Left renal pelvis (tissue), 4 donors: ENCODE measurements at places on chromosomes 2 and 18. TPM values are rescaled to one million over a fixed set of nuclear protein-coding genes. Genes with fewer than 3 reads are reported as not detected.

The LRRC30 gene
- polyA plus RNA-seq = 0.60 TPM

The PECR gene
- polyA plus RNA-seq = 10.7 TPM

The KYNU gene
- polyA plus RNA-seq = 6.9 TPM

The AGXT gene
- polyA plus RNA-seq = 0.06 TPM

The AQP12A gene
- not detected for polyA plus RNA-seq

The YPEL5 gene
- 134 TPM for polyA plus RNA-seq

The HOXD8 gene
- 179 TPM for polyA plus RNA-seq

The PTPRM gene
- 99.4 TPM for polyA plus RNA-seq

The KCNJ13 gene
- polyA plus RNA-seq = 2.4 TPM

DNA sequence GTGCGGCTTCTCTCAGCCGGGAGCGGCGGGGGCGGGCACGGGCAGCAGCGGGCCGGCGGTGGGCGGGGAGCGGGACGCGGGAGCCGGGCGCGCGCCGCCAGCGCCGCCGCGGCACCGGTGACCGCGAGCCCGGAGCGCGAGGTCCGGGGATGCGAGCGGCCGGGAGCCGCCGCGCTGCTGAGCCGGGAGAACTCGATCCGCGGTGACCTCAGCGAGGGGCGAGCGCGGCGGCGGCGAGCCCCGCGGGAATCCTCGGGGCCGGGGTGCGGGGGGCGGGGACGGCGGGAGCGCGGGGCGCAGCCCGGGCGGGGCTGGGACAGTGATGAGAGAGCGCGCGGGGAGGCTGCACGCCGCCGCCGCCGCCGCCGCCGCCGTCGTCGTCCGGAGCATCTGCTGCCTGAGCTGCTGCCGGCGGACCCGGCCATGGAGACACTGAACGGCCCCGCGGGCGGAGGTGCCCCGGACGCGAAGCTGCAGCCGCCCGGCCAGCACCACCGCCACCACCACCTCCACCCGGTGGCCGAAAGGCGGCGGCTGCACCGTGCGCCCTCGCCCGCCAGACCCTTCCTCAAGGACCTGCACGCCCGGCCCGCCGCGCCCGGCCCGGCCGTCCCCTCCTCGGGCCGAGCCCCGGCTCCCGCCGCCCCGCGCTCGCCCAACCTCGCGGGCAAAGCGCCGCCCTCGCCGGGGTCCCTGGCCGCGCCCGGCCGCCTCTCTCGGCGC is at the start of gene MTCL1:
Gene MTCL1, plus strand, starts transcription at position 319 of the 723 bp plus-strand sequence. Its CDS starts 105 bp downstream, at position 424.
- DNase-seq = no peak

DNA sequence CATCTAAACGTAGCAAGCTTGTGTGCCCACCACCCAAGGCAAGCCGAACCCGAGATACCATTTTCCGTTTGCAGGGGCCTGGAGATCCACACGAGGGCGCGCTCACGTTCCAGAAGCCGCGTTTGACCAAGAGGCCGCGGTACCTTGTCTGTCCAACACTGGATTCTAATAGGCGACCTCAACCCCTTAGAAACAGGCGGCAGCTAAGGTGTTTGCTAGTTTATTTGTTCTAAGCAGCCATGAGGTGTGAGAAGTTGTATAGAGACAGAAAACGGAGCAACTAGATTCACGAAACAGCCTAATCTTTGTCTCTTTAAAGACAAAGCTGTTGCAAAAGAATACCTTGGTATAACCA is 4.2 kb downstream of the HOXD11 start:
- no peak for DNase-seq

DNA sequence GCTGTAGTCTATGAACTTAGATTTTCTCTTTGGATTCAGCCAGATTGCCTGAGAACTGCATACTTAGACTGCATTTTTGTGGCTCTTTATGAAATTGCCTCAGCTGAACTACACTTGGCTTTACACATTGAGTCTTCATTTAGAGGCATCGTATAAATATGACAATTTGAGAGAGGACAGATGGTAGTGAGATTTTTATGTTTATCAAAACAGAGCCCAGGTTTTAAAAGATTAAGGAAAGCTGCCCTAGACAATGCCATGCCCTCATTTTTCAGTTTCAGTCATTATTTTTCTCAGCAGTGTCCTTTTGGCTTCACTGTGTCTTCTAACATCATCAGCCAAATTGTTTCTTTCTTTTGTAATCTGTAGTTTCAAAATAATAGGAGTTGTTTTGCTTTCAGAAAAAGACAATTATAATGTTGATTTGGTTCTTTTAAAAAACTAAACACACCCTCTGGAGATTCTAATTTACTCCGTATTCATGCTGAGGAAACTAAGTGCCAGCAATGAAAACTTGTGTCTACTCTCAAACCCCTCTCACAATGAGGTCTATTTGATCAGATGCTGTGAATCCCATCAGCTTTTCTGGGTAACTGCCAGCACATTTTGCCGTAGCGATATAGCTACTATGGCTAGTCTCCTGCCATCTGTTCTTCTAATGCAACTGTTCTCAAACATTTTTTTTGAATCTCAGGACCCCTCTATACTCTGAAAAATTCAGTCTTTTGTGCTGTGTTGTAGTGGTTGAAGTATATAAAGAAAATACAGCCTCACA is 46.2 kb downstream of the TWSG1 start:
- peak; percentile 11 for DNase-seq

DNA sequence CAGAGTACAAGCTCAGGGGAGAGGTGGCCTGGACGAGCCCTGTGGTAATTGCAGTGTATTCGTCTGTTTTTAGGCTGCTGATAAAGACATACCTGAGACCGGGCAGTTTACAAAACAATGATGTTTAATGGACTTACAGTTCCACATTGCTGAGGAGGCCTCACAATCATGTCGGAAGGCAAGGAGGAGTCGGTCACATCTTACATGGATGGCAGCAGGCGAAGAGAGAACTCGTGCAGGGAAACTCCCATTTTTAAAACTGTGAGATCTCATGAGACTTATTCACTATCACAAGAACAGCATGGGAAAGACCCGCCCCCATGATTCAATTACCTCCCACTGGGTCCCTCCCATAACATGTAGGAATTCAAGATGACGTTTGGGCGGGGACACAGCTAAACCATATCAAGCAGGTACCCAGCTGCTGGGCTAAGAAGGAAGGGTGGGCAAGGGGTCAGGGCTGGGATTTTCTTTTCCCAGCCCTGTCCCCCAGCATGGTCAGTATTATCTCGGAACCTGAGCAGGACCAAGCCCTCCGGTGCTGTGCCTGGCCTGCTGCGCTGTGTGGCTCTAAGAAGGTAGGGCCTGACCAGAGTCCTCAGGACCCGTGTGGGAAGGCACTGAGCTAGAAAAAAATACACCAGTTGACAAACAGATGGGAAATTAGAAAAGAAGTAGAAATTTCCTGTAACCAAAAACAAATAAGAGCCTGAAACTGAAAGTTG is 78.6 kb upstream of the SH3BP4 start:
- DNase-seq = no peak

DNA sequence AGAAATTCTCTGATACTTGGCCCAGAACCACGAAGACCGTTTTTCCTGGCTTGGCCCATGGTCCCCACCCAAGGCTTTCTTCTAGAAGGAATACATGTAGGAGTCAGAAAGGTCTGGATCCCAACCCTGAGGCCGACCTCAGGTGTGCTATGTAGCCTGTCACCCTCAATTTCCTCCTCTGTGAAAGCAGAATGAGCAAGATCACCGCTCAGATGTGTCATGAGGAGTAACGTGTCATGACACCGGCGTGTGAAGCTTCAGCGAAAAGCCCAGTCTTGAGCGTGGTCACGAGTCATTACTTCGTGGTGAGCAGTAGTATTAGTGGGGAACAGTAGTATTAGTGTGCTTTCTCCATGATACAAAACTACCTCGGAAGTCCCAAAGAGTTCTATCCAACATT is 103.4 kb downstream of the ALPK2 start:
- DNase-seq = no peak

- no peak for DNase-seq
Observed at GRCh38 chr2:60936757-60937156, 55.4 kb downstream of the REL start.

DNA sequence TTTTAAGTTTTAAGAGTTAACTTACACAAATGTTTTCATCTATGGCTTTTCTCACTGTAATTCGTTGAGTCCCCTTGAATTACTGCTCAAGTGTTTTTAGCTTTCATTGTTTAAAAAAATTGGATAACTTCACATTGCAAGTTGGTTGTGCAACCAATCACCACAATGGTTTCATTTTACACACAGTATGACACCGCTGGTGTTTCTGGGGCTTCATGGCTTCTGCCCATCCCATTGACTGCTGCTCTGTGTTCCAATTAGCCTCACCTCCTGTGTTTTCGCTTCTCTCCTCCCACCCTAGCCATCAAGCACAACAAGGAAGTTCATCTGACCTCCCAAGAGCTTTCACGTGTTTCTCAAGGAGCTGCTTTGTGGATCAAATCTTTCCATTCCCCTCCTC is 199.1 kb upstream of the CHAC2 start:
- no peak for DNase-seq

DNA sequence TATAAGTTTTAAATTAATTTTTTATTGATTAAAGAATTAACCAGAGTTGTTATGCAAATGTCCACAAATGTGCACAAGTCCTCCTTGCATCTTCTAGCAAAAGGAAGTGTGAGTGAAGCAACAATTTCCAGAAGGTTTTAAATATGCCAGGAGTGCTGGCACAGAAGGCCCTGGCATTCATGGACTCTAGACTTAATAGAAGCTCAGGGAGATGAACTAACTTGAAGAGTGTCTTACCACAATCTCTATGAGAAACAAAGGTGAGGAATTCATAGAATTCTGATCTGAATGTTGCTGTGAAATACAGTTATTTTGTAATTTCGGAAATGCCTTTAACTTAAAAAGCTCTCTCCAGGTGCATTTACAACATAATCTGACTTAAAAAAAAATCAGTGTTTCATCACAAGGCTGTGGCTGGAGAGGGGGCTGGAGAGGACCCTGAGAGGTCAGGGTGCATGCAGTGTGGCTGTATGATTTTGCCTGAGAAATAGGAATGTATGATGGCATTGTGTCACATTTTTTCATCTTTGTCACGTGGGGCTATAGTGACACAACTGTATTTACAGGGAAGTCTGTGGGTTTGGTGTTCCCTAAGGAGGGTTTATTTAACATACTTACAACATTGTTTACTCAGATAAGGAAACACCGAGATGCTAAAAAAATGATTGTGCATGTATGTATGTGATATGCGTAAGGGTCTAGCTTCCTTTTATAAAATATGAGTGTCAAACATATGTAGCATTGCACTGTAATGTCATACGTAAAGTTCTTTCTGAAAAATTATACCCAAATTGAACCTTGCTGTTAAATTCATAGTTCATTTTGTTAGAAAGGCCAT is 66.2 kb downstream of the MAP4K4 start:
- DNase-seq = no peak

DNA sequence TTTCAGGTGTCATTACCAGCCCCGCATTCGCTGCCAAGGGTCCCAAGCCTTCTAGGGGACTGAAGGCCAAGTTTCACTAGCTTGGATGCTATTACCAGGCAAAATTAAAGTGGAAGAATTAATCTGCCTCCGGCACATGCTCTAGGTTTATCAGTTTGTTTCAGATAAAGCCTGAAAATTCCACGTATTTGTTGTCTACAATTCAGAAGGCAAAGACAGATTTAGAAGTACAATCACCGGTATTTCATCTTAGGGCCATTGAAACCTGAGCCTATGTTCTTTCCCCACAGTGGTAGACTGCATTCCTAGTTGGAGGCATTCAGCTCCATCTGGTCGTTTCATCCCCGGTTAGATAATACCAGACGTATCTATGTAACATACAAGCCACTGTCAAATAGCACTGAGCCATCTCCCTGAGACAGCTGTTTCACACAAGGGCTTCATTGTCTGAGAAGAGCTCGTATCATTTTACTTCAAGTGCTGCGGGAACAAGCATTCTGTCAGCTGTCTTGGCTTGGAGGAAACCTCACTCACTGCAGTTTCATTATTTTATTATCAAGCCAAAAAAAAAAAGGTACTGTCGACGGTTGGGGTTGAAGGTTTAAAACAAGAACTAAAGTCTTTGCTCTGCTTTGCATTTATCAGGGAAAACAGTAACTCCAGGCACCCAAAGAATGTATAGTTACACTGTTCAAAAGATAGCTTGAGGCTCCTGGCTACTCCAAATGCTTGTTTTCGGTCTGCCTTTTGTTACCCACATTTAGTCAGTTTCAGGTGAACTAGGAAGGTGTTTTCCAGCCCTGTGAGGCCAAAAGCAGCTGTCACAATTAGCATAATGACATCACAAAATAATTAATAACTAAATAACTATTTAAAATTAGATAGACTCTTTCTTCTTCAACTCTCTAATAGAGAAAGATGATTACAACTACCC is 76.7 kb downstream of the TGIF1 start:
- DNase-seq = no peak

GRCh38 chr2:126886211-126886915 is 12.3 kb upstream of the TEX51 start:
- DNase-seq = peak; percentile 51

- no peak for DNase-seq
Observed at GRCh38 chr2:218152172-218152571, 14.6 kb downstream of the CXCR1 start.

DNA sequence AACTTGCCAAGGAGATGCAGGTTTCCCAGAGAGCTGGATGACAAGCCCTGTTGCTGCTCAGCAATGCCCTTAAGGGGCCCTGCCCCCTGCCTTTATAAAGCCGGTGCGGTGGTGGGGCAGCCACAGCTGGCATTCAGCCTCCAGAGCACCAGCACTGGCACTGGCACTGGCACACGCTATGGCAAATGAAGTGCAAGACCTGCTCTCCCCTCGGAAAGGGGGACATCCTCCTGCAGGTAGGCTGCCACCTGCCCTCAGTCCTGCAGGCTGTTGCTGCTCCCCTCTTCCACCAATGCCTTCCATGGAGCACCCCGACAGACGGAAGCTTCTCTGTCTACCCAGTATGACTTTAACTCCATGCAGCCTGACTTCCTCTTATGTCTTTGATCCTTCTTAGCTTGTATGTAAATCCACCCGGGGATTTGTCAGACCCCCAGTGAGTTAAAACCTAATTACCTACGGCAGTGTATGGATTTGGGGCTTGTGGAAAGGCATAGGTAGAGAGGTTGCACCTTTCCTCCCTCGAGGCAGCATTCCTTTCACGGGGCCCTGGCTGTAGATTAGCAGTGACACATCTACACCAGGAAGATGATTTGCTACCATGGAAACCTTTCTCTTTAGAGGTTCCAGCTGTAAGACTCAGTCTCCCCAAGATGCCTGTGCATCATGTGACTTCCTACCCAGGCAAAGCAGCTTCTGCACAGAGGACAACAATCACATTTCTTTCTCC is at the start of gene DAPL1:
Gene DAPL1, plus strand, starts transcription at position 123 of the 730 bp plus-strand sequence. Its CDS starts 56 bp downstream, at position 179.
- no peak for DNase-seq

DNA sequence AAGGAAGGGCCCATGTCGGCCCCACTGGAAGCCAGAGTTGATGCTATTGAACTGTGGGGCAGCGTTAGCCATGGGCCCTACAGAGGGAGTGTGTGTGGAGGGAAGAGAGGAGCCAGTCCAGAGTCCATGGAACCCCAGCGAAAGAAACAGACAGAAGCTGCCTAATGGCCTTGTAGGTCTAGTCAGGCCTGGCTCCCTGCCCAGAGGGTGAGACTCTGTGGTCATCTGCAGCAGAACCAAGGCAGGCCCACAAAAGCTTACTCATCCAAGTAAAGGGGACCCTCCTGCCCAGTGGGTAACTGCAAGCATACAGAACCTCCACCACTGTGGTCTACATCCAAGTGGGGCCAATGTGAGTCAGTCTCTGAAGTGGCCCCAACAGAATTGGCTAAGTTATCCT is 439.8 kb downstream of the TGIF1 start:
- no peak for DNase-seq

GRCh38 chr2:28338831-28339321 is 53.8 kb upstream of the FOSL2 start:
- DNase-seq = no peak
